ENCODE measurements at places on chromosomes 16 and 17.

DNA sequence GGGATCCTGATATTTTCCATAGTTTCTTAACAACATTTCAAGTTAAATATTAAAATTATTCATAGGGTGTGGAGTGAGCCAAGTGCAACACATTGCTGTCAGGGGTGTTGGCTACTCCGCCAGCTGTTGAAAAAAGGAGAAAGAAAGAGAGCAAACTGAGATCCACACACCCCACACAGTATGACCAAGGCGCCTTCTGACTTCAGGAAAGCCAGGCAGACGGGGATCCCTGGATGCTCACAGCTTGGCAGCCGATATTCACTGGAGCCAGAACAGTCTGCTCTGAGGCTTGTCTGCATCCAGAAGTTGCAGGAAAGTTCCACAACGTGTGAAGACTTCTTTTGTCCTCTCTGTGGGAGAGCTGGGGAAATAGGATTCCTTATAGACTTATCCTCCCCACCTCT, 9.3 kb downstream of the CHD9NB start:
- no peak for DNase-seq

DNA sequence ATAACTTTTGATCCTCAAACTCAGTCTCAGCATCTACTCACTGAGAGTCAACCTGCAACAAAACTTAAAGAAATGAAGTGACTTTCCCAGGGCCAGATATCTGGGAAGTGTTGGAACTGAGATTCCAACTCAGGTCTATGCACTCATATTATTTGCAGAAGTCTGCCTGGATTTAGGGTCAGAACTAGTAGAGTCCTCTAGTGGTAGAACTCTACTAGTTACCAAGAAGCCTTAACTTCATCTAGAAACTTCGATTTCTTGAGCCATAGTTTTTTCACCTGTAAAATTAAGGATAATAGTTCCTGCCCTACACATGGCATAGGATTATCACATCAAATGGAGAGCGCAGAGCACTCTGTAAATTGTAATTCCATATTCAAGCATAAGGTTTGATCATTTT, 23.4 kb upstream of the KRT24 start:
- no peak for DNase-seq

DNA sequence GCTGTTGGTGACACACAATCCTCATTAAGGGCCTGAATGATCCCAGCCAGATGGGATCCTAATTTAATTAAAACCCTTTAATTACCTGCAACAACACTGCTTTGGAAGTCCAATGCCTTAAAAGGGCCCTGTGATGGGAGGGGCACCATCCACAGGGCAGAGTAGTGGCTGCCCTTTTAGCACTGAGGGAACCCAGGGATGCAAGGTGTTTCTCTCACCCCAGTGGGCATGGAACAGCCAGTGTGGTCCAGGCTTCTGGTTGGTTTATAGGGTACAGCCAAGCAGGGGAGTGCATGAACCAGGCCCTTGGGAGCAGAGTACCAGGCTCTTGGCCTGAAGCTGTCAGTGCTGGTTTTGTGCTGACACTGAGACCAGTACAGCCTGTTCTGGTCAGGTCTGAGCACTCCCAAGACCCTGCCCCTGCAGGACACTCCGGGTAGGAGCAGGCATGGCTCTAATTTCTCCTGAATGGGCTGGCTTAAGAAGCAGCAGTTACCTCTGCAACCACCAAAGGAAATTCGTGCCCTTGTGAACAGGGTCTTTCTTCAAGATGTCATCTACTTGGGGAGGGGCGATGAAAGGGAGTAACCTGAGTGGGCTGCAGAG, 9.9 kb downstream of the NXPH3 start:
- no peak for DNase-seq

DNA sequence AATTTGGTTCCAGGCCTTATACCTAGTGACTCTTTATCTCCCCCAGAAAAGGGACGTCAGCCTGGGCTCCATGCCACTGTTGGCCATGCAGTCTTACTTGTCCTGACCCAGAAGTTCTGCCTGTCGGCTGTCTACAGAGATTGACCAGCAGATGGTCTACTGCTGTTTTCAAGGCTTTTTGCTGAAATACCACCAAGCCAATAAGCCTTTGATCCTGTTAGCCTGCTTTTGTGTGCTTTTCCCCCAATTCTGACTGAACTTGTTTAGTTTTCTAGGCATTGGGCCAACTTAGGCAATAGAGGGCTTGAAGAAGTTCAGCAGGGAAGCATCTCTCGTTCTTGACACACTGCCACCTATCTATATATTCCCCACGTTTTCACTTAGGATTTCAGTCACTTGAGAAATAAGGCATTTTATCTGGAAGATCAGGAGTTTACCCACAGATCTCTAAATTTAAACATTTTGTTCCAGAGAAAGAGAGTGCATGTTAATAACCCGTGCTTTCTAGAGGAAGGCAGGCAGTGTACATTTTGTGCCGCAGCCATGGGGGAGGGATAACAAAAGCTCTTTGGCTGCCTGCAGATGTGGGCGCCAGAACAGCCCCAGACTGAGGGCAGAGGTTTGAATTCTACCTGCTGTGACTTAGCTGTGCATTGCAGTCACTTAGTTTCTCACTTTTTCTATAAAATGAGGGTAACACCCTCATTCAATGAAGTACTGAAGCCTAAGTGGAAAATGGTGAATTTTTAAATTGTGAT, 12.3 kb upstream of the CARMIL2 start:
- DNase-seq: no peak

DNA sequence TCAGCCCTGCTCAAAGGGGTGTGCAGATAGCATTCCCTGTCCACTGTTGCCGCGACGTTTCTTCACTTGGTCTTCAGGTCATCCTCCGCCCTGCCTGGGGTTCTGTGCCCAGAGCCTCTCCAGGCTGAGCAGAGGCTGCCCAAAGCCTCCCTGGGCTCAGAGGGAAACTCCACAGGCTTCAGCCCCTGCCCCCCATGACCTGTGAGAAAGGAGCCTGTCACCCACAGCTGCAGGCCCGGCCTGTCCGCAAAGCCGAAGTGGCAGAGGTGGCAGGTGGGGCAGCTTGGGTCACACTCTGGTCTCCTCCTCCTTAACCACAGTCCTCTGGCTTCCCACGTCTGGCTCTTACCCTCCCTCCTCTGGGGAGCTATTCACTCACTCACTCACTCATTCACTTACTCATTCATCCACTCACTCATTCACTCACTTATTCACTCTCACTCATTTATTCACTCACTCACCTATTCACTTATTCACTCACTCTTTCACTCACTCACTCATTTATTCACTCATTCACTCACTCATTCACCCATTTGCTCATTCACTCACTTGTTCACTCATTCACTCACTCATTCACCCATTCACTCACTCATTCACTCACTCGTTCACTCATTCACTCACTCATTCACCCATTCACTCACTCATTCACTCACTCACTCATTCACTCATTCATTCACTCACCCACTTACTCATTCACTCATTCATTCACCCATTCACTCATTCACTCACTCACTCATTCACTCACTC, 7.1 kb upstream of the CPSF4L start:
- no peak for DNase-seq

- no peak for DNase-seq
Observed at GRCh38 chr17:43171586-43172487, 823 bp downstream of the NBR1 start.

DNA sequence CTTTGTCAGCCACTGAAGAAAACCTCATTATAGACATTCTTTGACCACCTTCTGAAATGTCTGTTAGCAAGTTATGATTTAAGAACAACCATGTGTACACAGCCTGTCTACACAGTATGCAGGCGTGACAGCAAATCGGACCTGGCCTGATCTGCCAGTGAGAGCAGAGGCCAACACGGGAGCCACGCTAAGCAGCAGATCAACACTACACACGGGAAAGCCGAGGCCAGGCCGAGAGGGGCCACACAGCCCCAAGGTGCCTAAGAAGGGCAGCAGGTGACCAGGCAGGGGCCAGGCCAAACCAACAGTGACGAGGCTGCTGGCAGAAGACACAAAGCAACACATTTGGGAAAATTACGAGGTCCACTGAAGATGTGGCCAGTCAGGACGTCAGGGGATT, 16.3 kb upstream of the FAAP100 start:
- no peak for DNase-seq

DNA sequence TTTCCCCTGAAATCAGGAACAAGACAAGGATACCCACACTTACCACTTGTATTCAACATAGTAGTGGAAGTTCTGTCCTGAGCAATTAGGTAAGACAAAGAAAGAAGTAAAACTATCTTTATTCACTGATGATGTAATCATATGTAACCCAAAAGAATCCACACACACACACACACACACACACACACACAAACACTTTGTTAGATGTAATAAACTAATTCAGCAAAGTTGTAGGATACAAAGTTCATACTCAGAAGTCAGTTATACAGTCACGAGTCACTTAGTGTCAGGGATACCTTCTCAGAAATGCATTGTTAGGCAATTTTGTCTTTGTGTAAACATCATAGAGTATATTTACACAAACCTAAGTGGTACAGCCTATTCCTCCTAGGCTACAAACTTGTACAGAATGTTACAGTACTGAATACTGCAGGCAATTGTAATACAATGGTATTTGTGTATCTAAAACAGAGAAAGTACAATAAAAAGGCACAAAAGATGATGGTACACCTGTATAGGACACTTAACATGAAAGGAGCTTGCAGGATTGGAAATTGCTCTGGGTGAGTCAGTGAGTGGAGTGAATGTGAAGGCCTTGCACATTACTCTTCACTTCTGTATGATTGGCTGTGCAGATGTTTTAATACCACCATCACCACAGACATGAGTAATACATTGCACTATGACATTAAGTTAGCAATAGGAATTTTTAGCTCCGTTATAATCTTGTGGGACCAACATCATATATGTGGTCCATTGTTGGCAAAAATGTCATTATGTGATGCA, 370.1 kb downstream of the ZFHX3 start:
- no peak for DNase-seq

DNA sequence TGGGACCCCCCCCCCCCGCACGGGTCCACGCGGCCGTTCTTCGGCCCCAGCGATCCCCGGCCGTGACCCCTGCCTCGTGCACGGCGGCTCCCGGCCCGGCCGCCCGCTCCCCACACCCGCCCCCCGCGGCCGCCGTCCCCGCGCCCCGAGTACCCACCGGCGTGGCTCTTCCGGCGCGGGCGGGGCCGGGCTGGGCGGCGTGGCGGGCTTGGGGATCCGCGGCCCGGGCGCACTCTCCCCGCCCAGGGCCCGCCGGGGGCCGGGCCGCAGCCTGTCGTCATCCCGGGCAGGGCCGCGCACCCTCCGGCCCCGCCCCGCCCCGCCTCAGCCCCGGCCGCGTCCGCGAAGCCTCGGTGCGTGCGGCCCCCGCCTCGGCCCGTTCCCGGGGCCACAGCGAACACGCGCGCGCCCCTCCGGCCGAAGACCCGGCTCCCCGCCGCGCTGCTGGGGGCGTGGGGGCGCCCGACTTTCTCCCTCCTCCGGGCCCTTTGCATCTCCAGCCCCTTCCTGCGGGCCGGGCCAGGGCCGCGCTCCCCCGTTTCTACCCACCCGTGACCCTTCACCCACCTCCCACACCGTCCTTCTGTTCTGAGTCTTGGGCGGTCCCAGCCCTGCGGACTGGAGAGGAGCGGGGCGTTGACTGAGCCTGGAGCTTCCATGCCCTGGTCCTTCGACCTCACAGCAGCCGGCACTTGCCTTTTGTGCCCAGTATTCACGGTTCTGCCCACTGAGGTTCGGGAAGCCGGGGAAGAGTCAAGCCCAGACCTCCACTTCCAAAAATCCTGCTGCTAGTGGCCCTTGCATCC, 840 bp downstream of the MYO1C start:
- no peak for DNase-seq

GRCh38 chr16:55248058-55248457, 75.9 kb upstream of the IRX6 start:
- DNase-seq: no peak

DNA sequence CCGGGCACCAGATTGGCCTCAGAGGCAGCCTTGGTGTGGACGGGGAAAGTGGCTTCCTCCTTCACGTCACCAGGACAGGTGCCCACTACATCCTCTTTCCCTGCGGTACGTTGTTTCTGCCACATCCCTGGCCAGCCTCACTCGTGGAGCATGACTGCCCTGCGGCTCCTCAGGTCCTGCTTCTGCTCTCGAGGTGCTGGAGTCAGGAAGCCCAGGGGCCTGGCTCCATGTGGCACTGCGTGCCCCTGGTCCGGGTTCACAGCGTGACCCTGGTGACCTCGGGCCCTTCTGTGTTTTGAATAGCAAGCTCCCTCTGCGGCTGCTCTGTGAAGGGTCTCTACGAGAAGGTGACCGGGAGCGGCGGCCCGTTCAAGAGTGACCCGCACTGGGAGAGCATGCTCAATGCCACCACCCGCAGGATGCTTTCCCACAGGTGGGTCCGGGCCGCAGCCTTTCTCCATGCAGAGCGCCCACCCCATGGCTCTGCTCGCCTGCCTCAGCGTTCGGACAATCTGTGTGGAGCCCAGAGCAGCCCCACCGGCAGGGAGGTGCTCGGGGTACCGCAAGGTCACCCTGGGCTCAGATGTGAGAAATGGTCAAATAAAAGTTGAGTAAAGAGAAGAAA, 13.5 kb downstream of the RGS11 start:
- no peak for DNase-seq

- no peak for DNase-seq
Observed at GRCh38 chr16:53852678-53853077, 148.7 kb downstream of the FTO start.

- no peak for DNase-seq
Observed at GRCh38 chr17:82248815-82249674, 20.2 kb downstream of the SLC16A3 start.

DNA sequence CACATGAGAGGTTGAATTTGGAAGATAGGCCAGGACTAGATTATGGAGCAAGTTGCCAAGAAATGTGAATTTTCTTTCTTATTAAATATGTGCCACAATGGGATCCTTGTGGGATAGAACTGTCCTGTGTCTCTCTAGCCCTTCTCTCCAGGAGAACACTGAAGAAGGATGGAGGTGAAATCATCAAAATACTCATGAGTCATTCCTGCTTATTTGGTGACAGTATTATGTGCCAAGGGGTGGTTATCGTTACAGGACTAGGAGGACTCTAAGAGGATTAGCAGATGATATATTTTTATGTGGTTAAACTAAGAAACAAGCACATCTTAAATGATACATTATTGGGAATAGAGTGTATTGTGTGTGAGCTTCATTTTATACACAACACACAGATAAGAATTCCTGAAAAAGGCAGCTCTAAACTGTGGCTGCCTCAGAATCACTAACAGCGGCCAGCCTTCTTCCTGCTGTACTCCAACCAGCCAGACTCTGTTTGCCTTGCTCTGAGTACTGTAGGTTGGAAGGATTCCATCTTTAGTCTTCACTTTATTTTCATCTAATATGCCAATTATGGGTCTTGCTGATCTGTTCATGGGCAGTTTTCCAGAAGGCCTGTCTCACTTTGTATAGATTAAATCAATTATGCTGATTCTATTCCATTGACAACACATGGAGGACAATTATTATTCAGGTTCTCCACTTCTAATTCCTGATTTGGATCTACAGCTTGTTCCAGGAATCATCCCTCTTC, 325.8 kb downstream of the ABCC12 start:
- DNase-seq: no peak

DNA sequence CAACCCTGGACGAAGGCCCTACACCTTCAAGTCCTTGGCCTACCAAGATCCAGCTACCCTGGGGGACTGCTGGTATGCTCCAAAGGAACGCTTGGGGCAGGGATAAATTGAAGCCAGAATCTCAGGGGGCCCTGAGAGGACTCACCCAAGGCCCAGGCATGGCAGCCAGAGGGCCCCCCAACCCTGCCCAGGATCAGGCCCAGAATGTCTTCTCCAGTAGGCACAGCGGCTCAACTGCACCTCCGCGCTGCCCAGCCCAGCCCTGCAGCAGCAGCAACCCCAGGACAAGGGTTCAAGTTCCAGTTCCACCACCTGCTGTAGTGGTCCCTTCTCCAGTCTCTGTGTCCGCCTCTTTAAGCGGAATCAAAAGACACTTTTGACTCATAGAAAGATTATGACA, 2.2 kb downstream of the TFAP4 start:
- no peak for DNase-seq
